Activated CD4-positive, alpha-beta T cell treated with anti-CD3 and anti-CD28 coated beads for 24 hours (primary cell): ENCODE measurements at places on chromosomes 3 and 15.

DNA sequence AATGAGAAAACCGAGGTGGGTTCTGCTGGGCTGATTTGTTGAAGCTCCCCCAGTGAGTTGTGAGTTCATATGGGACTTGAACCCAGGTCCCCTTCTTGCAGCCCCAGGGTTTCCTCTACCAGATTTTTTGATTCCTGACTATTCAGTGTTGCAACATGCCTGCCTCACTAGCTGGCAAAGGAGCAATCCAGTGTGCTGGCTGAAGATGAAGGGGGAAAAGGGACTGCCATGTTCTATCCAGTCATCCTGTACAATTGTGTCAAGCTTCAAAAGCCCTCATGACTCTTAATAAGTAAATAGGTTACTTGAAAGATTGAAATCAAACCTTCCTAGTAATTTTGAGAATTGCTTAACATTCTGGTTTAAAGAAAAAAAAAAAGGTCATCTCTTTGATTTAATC, 211.5 kb upstream of the TP63 start:
- no peak for DNase-seq

- no peak for DNase-seq
Measured at GRCh38 chr15:74196175-74196574, 6.4 kb downstream of the STRA6 start.

DNA sequence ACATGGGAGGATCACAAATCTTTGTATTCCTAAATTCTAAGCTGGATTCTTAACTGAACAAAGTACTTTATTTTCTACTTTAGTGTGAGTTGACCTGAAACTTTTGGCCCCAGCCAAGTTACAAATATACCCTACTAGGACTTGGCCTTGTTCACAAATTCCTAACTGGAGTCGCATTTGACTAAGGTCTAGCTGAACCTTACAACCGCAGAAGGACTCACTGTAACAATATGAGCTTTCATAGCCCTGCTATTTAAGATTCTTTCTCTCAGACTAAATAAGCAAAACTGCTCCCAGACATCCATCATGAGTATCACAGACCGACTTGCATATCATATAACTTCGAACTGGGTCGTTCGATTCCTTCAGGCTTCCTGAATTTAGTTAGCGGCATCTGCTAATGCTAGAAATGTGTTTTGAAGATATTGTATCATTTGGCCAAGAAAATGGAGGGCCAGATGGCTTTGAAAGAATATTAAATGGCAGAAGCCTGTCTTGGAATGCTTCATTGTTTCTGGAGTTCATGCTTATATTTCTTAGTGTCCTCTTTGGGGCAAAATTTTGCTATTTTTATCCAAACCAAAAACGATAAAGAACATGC, 28.4 kb upstream of the ADAMTS9 start:
- DNase-seq = no peak

- no peak for DNase-seq
Measured at GRCh38 chr3:197371591-197372046, 73.2 kb upstream of the DLG1 start.

DNA sequence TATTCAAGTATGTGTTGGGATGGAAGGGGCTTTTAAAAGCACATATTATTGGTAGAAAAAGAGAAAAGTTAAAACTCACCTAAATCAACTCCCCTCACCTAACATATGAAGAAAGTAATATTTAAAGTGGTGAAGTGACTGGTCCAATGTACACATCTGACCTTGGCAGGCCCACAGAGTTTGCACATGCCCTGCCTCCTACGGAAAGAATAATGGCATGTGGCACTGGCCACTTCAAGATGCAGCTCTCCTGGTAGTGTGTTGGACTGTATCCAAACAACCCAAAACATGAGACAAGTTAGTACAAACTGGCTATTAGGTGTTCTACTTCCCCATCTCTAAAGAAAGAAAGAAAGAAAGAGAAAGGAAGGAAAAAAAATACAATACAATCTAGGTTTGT, 117.1 kb downstream of the MECOM start:
- DNase-seq = no peak
